ENCODE measurements at places on chromosomes 11 and 22.

DNA sequence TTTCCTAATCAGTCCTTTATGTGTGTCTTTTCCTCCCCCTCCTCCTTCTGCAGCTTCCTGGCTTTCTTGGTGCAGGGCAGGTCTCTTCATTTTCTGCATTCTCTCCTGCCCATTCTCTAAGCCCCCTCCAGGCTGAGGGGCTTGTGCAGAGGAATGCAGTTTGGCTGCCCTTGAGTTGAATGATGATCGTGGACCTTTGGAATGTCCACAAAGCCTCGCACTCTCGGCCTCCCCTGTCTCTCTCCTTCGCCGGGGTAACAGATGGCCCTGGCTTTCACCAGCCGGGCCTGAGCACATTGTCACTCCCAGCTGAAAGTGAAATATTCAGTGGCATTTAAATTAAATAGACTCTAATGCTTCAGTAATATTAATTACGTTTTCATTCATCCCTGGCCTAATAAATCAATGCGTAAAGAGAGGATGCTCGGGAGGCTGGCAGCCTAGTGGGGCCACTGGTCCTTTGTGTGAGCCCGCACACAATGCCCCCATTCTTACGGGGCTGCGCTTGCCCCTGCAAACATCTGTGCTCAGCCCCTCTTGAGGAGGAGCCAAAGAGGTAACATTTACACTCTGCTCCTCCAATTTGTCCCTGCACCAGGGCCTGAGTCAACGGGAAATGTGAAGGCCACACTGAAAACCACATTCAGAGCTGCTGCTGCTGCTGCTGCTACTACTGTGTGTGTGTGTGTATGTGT lies 64.9 kb upstream of the PAX6 start:
- no peak for DNase-seq

DNA sequence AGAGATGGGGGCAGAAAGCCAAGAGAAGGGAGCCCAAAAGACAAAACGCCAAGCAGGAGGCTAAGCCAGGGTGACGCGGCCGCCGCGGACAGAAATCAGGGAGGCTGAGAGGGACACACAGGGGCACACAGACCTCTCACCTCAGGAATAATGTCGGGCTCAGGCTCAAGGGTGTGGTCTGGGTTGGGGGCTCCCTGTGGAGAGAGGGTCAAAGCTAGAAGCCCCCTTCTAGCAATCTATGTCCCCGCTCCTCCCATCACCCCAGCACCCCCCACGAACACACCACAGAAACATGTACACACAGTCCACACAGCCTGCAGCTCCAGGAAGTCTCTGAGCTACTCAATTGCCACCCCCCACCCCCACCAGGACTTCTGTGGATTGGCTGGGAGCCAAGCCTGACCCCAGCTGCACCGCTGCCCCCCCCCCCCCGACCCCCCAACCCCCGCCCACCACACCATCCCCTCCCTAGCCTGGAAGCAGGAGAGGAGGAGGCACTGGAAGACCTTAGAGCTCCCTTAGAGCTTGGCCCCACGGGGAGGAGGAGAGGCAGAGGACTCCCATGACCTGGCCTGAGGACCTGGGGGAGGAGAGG lies 6.9 kb downstream of the BCL9L start:
- no peak for DNase-seq

DNA sequence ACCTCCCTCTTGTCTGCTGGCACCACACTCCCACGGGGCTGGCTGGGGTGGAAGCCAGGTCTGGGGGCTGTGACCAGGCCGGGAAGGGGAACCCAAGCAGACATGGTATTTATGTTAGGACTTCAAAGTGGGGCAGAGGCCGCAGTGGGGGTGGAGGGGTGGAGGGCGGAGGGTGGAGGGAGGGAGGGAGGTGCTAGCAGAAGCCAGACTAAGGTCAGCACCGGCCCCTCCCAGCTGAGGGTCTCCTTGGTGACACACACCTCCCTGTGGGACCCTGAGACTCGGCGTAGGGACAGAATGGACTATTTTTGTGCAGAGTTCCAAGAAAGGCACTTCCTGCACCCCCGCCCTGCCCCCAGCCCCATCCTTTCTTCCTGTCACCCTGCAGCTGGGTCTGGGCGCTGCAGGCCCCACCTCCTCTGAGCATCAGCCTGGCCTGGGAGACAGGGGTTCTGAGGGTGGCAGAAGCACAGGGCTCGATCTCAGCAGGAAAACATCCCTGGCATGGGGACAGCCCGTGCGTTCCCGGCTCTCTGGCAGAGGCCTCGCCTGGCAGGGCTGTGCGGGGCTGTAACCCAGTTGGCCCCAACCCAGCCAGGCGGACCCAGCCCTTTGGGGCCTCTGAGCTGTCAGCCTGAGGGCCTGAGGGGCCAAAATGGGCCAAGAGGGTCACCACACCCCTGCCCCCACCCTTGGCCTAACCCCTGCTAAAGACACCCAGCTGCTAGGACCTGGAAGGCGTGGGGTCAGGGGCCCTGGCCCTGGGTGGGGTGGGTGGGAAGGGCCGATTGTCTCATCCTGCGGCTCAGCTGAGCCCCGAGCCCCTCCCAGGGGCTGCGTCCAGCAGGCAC lies 9.6 kb upstream of the CD248 start:
- no peak for DNase-seq

- DNase-seq: no peak
Measured at GRCh38 chr11:32162351-32162750, 71.5 kb downstream of the RCN1 start.

DNA sequence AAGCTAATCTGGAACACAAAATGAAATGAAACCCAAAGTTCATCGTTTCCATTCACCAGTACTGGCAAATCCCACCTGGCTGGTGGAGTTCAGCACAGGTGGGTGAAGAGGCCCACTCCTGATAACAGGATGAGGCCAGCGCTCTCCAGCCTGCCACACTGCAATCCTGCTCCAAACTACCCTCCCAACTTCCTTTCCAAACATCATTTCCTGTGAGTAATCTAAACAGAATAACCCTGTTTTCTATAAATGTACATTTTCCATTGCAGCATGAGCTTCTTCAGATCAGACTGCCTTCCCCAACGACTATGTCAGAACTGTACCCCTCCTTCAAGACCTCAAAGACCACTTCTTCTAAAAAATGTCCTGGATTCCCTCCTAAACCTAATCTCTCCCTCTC lies 15.9 kb upstream of the NFRKB start:
- no peak for DNase-seq

GRCh38 chr22:29762263-29762662 lies 4.5 kb downstream of the ZMAT5 start:
- no peak for DNase-seq

- no peak for DNase-seq
Measured at GRCh38 chr11:92735039-92735438, 234.4 kb upstream of the MTNR1B start.
